Stimulated activated CD8-positive, alpha-beta memory T cell treated with anti-CD3 and anti-CD28 coated beads, Interleukin-7, amount 100 ng/mL, for 48 hours (primary cell): ENCODE measurements at places on chromosomes 11 and 22.

DNA sequence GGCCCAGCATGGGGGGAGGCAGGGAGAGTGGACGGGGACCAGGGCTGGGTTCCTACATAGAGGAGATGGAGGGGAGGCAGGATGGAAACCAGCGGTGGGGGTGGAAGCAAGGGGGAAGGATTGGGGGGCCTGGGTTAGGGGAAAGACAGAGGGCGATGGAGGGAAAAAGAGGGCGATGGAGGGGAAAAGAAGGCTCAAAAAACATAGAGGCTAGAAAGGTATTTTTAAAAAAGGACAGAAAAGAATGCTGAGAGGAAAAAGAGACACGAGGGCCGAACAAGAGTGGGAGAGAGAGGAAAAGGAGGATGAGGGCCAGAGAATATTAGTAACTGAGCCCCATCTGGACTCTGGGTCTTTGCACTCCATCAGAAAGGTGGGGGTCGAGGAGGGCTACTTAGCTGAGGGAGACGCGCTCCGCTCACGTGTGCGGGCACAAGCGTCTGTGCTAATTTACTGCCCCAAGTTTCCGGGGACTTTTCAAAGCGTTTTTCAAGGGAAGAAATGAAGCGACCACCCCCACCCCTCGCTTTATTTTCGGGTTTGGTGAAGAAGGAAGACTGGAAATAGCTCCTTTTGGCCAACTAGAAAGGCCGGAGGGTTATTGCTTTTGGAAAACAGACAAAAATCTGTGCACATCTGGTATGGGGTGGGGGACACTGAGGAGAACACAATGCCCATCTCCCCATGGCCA is 14.5 kb downstream of the PAX6 start:
- no peak for DNase-seq

DNA sequence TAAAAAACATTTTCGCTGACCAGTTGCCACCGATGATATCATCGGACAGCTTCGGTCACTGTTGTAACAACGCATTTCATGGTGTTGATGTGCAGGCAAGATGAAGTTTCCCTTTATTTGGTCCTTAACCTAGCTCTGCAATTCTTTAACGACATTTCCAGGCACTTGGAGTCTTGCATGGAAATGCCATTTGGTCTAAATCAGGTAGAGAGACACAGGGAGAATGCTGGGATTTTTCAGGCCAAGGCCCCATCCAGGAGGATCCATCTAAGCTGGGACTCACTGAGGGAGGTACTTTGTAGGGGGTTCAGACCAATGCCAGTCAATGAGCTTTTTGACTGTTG is 121.5 kb upstream of the RCN1 start:
- DNase-seq = no peak

- DNase-seq = no peak
Observed at GRCh38 chr11:92922731-92923130, 46.7 kb upstream of the MTNR1B start.

DNA sequence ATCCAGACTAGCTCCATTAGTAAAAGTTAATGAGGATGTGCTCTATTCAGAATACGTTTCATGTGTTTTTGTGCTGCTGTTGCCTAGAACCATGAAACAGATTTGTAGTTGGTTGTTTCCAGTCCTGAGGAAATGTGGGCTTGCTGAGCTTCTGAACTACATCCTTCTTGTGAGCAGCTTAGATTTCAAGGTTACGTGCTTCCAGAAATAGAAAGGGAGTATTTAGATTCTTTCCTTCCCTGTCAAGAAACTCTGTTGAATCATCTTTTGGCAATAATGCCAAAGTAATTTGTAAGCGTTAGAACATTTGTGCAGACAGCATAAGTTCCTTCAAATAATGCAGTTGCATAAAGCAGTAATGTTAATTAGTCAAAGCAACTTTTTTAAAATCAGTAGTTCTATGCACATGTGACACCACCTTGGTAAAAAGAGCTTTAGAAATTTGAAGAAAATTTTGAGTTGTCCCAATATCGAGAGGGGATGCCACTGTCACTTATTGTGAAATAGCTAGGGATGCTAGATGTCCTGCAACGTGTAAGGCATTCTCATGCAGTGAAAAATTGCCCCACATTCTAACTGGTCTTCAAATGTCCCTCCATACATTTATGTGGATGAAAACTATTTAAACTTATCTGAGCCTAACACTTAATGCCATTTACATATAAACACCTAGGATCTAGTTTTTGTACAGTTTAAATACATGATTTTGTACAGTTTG is 169.6 kb downstream of the ETS1 start:
- DNase-seq = no peak

- no peak for DNase-seq
Observed at GRCh38 chr11:14300661-14301304, 58.2 kb downstream of the RRAS2 start.

GRCh38 chr11:8886322-8886721 is 24.7 kb upstream of the AKIP1 start:
- no peak for DNase-seq

DNA sequence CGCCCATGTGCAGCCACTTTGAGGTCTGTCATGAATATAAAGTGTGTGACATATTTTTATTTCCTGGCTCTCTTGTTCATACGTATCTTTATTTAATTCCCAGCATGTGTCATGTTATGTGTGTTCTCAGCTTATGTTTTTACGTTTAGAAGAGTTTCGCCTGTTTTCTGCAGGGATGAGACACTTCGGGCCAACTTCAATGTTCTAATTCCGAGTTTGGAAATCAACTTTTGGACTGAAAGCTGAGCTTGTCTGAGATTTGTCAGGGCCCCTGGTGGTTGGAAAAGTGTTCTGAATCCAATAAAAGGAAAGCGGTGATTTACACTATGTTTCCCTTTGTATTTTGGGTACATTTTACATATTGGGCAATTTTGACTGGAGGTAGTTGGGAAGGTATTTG is 810.7 kb downstream of the TBC1D22A start:
- DNase-seq = no peak

DNA sequence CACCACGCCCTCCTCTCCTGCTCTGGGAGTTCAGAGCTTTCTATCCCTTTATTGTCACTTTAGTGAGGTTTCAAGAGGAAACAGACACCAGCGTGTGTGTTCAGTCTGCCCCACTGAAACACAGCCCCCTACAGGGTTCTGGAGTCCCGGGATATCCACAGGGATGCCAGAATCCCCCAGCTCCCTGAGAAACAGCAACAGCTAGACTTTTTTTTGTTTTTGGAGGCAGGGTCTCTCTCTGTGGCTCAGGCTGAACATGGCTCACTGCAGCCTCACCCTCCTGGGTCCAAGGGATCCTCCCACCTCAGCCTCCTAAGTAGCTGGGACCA is 10.4 kb downstream of the SULT4A1 start:
- DNase-seq = no peak

DNA sequence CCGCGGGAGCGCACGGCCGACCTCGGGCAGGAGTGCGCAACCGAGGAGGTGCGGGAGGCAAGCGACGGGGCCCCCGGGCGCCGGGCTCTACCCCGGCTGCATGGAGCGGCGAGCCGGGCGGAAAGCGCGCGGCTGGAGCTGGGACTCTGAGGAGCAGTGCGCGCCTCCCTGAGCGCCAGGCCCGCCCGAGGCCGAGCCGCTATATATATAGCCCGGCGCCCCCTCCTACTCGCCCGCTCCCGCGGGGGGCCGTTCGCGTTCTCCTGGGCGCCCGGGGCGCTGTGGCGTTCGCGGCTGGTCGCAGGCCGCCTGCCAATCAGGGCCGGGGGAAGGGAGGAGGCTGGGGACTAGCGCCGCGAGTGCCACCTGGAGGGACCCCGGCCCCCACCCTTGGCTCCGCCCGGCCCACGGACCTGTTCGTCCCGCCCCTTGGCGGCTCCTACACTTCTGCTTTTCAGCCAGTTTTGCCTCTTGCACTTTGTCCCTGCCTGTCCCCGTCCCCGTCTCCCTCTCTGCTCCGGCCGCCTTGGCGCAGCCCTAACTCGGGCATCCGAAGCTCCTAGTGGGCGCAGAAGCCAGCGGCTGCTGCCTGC is at the start of gene FGF4:
Gene FGF4, minus strand, starts transcription at position 179 of the 593 bp plus-strand sequence. CDS start 257 bp downstream, outside the sequence.
- DNase-seq = no peak

- DNase-seq = no peak
Observed at GRCh38 chr11:14423633-14424032, 64.7 kb upstream of the RRAS2 start.

- DNase-seq = no peak
Observed at GRCh38 chr11:117417856-117418255, 90.2 kb downstream of the CEP164 start.

GRCh38 chr11:121372028-121372427 is 79.5 kb downstream of the SC5D start:
- DNase-seq = no peak

GRCh38 chr11:499201-500076 is 7.6 kb downstream of the RNH1 start:
- no peak for DNase-seq
